ENCODE measurements at places on chromosomes 16 and 17. TPM values are rescaled to one million over a fixed set of nuclear protein-coding genes. Genes with fewer than 3 reads are reported as not detected.

Gene KRT40
- not detected for total RNA-seq

Gene HOXB7
- not detected for total RNA-seq

DNA sequence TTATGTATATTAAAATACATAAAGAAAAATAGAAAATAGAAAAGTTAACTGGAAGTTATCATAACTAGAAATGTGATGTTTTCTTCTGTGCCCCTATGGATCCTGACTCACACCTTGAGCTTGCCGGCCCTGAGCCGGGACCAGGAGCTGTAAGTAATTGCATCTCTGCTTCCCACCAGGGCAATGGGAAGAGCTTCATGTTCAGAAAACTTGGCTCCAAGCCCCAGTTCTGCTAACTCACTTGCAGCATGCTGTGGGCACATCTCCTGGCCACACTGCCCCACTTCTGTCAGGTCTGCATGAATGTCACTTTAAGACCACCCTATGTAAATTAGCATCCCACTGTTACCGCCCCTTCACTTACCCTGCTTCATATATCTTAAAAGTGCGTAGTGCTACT, 37.2 kb downstream of the GNAO1 start:
- no peaks in the 10 kb centered on the region for H3K27me3 ChIP-seq
- DNase-seq: no peak
- no peak overlapping the region for H3K27ac ChIP-seq
- H3K4me3 ChIP-seq: no peak overlapping the region

GRCh38 chr17:81543339-81543675, 8.8 kb downstream of the FAAP100 start:
- peaks cover 27% of the 10 kb centered on the region for H3K36me3 ChIP-seq
- DNase-seq: no peak
- no peak overlapping the region for H3K4me3 ChIP-seq
- no peaks in the 10 kb centered on the region for H3K27me3 ChIP-seq
- no peaks in the 10 kb centered on the region for H3K4me1 ChIP-seq
- H3K27ac ChIP-seq: no peak overlapping the region

GRCh38 chr17:8375738-8376259, 705 bp downstream of the KRABD2 start:
- no peak for DNase-seq
- peaks cover 3% of the 10 kb centered on the region for H3K4me1 ChIP-seq
- H3K4me3 ChIP-seq: peak overlapping the region; percentile 87
- no peaks in the 10 kb centered on the region for H3K27me3 ChIP-seq

DNA sequence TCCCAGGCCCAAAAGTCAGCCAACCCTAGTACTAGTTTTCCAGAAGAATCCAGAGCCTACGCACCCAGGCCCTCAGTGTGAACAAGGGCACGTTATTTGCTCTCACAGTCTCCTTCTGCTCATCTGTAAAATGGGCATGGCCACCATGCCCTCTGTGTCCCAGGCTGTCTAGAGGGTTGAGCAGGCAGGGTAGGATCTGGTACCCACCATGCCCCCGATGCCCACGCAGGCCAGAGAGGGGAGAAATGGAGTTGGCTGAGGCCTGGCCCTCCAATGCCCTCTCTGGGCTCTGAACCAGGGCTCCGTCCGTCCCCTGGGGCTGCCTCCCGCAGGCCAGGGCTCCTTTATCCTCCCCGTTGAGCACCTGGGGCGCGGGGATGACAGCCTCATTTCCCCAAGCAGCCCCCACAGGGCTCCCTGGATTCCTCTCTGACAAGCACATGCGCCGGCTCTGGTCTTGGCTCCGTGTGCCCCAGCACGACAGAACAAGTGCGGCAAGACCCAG, 9.1 kb upstream of the BAHCC1 start:
- DNase-seq: peak; percentile 64
- H3K4me3 ChIP-seq: peak overlapping the region; percentile 64
- no peak overlapping the region for H3K27ac ChIP-seq
- H3K4me1 ChIP-seq: no peaks in the 10 kb centered on the region

DNA sequence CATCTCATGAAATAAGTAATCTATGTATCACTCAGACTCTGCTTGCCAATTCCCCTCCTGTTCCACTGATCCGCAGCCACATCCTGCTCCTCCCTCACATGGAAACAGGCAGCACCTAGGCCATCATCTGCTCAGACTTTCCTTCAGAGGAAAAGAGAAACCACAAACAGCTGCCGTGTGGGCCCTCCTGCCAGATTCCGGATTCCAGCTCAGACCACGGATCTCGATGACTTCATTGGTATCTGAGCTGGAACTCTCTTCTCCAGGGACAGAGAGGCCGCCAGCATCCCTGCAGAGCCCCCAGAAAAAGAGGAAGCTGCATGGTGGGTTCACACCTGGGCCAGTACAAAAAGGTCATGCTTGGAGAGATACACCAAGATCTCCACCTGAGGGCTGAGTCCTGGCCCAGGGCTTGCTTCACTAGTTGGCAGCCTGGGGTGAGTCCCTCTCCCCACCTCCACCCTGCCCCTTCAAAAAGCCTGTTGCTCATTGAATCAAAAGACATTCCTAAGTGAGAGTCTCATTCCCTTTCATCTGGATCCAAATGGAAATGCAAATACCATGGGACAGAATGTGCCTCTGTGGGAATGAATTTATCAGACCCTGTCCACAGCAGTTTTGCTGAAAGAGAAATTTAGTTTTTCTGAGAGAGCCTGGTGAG, 47.2 kb downstream of the HOXB1 start:
- H3K27me3 ChIP-seq: no peaks in the 10 kb centered on the region
- H3K4me3 ChIP-seq: no peak overlapping the region
- DNase-seq: no peak
- H3K27ac ChIP-seq: no peak overlapping the region
- H3K36me3 ChIP-seq: no peaks in the 10 kb centered on the region
- H3K4me1 ChIP-seq: no peaks in the 10 kb centered on the region
